ENCODE measurements at places on chromosomes 7 and 10. TPM values are rescaled to one million over a fixed set of nuclear protein-coding genes. Genes with fewer than 3 reads are reported as not detected.
A peak's percentile ranks its signal among the peaks of the same experiment; 100 is the strongest.

DNA sequence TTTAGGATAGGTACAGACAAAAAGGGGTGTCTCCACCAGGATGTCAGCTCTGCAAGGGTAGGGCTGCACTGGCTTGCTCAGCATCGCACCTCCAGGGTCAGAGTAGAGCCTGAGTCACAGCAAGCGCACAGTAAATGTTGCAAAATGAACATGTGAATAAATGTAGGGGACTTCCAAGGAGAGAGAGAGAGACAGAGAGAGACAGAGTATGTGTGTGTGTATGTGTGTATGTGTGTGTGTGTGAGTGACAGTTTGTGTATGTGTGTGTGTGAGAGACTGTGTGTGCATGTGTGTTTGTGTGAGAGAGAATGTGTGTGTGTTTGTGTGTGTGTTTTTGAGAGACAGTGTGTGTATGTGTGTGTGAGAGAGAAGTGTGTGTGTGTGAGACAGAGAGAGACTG is 163.3 kb downstream of the RPS24 start:
- H3K4me1 ChIP-seq, result no peaks in the 10 kb centered on the region
- H3K36me3 ChIP-seq, result no peaks in the 10 kb centered on the region
- no peaks in the 10 kb centered on the region for H3K27me3 ChIP-seq
- DNase-seq, result no peak
- no peak overlapping the region for H3K4me3 ChIP-seq

DNA sequence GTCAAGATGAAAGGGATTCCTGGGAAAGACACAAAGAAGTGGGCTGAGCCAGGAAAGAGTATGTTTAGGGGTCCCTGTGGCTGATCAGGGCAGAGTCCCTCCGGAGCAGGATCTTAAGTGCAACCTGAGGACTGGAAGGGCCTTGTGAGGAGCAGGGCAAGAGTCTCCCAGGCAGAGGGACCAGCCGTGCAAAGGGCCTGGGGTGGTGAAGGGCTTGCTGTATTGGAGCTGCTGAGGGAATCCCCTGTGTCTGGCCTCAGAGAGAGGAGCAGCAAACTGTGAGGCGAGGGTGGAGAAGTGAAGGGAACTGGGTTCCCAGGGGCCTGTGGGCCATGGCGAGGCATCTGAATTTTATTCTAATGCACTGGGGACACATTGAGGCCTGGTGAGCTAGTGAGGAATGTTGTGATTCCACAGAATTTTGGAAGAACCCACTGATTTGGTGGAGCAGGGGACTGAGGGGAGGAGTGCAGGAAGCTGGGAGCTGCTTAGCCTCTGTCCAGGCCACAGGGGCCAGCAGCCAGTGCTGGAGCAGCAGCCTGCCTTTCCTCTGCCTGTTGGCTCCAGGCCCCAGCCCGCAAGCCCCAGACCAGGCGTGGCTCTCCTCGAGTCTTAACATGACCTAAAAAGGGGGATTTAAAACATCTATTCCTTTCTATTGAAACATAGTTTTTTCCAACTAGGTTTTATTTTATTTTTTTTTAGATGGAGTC is 138.4 kb upstream of the IGFBP3 start:
- no peaks in the 10 kb centered on the region for H3K4me1 ChIP-seq
- no peaks in the 10 kb centered on the region for H3K27me3 ChIP-seq
- H3K4me3 ChIP-seq, result no peak overlapping the region
- no peaks in the 10 kb centered on the region for H3K36me3 ChIP-seq

GRCh38 chr10:117545141-117546019 is 2.8 kb downstream of the EMX2 start:
- no peak for DNase-seq
- peaks cover 80% of the 10 kb centered on the region for H3K27me3 ChIP-seq
- H3K27ac ChIP-seq, result no peak overlapping the region

- H3K4me3 ChIP-seq, result no peak overlapping the region
- H3K36me3 ChIP-seq, result peaks cover 5% of the 10 kb centered on the region
- H3K27me3 ChIP-seq, result no peaks in the 10 kb centered on the region
- peak; percentile 97 for DNase-seq
- peak overlapping the region; percentile 93 for H3K27ac ChIP-seq
Measured at GRCh38 chr7:5679813-5680473, 101.5 kb downstream of the RNF216 start.

DNA sequence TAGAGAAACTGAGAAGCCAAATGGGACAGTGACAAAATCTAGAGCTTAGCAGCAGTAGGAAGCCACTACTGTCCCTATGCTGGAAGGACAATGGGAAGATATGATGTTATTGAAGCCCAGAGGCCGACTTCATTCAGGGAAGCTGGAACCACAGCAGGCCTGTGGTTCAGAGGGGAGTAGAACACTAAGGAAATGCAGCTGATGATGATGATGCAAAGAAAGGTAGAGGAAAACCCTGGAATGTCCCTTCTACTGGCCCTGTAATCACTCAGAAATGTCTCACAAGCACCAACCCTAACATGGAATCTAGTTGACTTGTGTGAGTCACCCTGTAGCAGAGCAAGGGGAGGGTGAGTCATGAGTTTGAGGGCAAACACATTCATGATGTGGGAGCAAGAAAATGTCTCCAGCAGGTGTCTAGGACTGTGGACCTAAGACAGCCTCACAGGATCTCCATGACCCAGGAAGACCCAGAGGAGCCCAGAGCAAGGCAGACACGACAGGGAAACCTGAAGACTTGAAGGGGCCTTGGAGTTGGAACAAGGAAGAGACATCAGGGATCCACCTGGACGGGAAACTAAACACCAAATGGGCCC is 37.0 kb upstream of the LRRC17 start:
- H3K4me1 ChIP-seq, result peaks cover 5% of the 10 kb centered on the region
- no peak overlapping the region for H3K27ac ChIP-seq
- no peaks in the 10 kb centered on the region for H3K27me3 ChIP-seq
- peak; percentile 83 for DNase-seq
- H3K4me3 ChIP-seq, result no peak overlapping the region

- no peaks in the 10 kb centered on the region for H3K36me3 ChIP-seq
- no peak for DNase-seq
- H3K4me1 ChIP-seq, result no peaks in the 10 kb centered on the region
- H3K27me3 ChIP-seq, result no peaks in the 10 kb centered on the region
- H3K4me3 ChIP-seq, result no peak overlapping the region
Measured at GRCh38 chr10:63752318-63752717, 231.1 kb downstream of the REEP3 start.

DNA sequence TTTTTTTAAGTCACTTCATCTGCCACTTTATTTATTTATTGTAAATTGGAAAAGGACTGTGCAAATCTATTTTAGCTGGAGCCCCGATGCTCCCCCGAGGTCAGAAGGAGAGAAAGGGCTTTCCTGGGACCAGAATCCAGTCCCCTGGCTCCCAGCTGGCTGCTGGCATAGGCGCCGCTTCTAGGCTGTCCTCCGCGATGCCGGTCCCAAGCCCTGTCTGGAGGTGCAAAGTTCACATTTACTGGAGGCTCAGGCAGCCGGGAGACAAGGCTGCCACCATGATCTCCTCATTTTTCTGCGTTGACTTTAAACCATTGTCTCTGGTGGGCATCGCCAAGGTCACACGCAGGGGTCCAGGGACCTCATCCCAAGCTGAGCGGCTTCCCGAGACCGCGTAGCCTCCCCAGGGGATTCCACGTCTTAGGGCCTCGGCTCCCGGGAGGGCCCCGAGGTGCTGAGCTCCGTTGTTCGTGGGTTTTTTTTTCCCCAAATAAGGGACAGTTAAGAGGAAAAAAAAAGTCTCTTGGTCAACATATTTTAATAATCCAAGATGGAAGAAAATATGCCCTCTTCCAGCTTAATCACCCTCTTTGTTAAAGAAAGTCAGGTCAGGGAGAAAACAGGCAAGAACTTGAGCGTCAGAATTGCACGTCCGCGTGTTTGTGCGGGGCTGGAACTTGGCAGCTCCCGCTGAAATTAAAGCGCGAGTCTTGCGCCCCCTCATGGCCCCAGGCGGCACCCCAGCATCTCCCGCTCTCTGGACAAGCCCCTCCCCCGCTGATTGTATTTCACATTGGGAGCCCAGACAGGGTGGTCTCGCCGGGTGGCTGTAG is 11.9 kb downstream of the RGR start:
- no peak overlapping the region for H3K4me3 ChIP-seq
- H3K4me1 ChIP-seq, result no peaks in the 10 kb centered on the region
- H3K36me3 ChIP-seq, result no peaks in the 10 kb centered on the region
- no peaks in the 10 kb centered on the region for H3K27me3 ChIP-seq

GRCh38 chr7:34158368-34159153 is 253.2 kb downstream of the BMPER start:
- no peak overlapping the region for H3K4me3 ChIP-seq
- no peaks in the 10 kb centered on the region for H3K36me3 ChIP-seq
- no peak for DNase-seq

- no peak overlapping the region for H3K4me3 ChIP-seq
- no peaks in the 10 kb centered on the region for H3K36me3 ChIP-seq
- DNase-seq, result peak; percentile 29
- peaks cover 2% of the 10 kb centered on the region for H3K27me3 ChIP-seq
Measured at GRCh38 chr7:28879105-28879504, 79.0 kb downstream of the TRIL start.

DNA sequence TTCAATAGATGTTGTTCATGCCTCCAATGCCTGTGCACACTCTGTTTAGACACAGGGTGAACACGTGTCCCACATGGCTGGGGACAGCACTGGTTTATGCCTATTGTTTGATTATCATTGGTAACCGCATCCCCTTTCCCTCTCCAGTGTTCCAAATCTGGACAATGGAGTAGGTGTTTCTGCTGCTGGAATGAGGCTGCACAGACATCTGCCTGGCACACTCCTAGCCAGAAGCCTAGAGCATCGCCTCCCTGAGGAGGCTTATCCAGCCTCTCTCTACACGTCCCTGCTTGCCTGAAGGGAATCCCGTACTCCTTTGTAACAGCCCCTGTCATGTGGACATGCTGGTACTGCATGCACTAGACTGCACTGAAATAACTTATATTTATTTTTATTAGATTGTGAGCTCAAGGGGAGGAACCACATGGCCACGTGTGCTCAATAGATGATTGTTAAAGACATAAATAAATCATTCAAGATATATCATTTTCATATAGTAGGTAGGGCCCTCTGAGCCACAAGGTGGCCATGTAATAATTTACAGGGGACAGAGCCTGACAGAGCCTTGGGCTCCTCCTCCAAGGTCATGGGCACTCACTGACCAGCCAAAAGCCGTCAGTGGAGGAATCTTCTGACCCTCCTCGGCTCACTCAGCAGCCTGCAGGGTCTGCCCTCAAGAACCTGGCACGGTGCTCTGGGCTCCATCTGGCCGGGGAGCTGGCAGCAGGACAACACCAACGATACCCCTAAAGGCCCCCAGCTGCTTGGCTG is 310.9 kb upstream of the ZNF32 start:
- no peaks in the 10 kb centered on the region for H3K36me3 ChIP-seq
- H3K4me3 ChIP-seq, result no peak overlapping the region
- no peak overlapping the region for H3K27ac ChIP-seq
- peaks cover under 1% of the 10 kb centered on the region for H3K27me3 ChIP-seq

The C10orf67 gene
- not detected for polyA plus RNA-seq

GRCh38 chr7:158573310-158573709 is 14.3 kb downstream of the PTPRN2 start:
- no peaks in the 10 kb centered on the region for H3K36me3 ChIP-seq
- H3K4me1 ChIP-seq, result peaks cover 3% of the 10 kb centered on the region
- no peak for DNase-seq
- H3K4me3 ChIP-seq, result no peak overlapping the region
- H3K27me3 ChIP-seq, result peaks cover 29% of the 10 kb centered on the region
- H3K27ac ChIP-seq, result no peak overlapping the region

The HKDC1 gene
- not detected for polyA plus RNA-seq

The ACSM6 gene
- not detected for polyA plus RNA-seq

GRCh38 chr7:1864161-1864940 is 194.3 kb downstream of the ELFN1 start:
- H3K27me3 ChIP-seq, result no peaks in the 10 kb centered on the region
- H3K27ac ChIP-seq, result no peak overlapping the region
- DNase-seq, result no peak
- no peaks in the 10 kb centered on the region for H3K4me1 ChIP-seq
- no peak overlapping the region for H3K4me3 ChIP-seq

GRCh38 chr10:124248056-124249045 is 155.0 kb upstream of the CHST15 start:
- H3K27me3 ChIP-seq, result no peaks in the 10 kb centered on the region
- H3K4me3 ChIP-seq, result no peak overlapping the region
- H3K27ac ChIP-seq, result no peak overlapping the region
- DNase-seq, result no peak

The RPEL1 gene
- polyA plus RNA-seq, result not detected

The DGKI gene
- polyA plus RNA-seq, result not detected

DNA sequence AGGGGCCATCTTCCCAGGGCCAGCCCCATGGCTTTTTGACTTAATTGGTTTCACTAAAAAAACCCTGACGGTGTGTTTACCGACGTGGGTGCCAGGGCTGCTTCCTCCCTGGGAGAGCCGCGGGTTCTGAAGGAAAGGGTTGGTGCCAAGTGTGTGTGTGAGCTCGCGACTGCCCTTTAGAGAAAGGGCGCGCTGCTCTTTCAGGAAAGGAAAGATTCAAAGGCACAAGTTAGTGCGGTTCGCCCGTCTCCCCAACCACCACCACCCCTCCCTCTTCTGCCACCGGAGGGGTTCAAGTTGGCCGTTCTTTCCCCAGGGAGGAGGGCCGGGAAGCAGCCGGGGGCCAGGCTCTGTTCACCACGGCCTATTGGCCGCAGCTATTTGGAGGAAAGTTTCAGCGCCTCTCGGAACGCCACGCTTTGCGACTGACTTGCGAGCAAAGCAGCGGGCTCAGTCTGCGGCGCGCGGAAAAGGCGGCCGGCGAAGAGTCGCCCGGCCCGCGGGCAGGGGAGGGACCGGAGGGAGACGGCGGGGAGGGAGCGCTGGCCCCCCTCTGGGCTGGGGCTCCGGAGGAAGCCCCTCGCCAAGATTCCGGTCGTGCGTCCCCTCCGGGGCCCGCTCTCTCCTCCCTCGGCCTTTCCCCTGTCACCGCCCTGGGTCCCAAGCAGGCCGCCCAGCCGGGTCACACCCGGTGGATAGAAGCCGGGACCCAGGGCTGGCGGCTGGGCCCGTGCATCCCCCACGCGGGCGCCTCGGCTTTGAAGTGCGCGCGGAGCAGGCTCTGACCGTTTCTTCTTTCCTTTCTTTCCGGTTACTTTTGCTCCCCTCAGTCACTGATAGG is 165.9 kb upstream of the PPP1R3A start:
- H3K4me3 ChIP-seq, result peak overlapping the region; percentile 78
- DNase-seq, result peak; percentile 12
- peaks cover 88% of the 10 kb centered on the region for H3K27me3 ChIP-seq
- no peaks in the 10 kb centered on the region for H3K36me3 ChIP-seq

DNA sequence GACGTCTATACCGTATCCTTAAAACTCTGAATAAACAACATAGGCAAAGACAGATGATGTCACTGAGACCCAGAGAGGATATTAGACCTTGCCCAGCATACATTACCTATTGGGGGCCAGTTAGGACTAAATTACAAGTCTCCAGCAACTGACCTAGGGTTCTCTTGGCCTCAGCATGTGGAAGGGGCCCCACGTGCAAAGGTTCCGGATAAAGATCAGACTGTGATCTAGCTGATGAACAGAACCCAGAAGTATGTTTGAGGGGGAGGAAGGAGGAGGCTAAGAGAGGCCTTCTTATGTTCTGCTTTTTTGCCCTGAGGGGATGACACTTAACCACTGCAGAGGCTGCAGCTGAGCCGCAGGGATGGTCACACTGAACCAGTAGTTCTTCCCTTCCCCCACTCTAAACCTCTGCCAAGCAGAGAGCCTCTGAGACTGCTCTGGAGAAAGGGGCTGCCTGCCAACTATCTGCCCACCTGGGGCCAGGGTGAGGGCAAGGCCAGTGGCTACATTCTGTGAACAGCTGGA is 24.0 kb upstream of the KMT2C start:
- H3K27me3 ChIP-seq, result no peaks in the 10 kb centered on the region
- H3K4me3 ChIP-seq, result no peak overlapping the region
- peak overlapping the region; percentile 76 for H3K27ac ChIP-seq
- H3K36me3 ChIP-seq, result no peaks in the 10 kb centered on the region

GRCh38 chr7:41692251-41692650 is 10.6 kb downstream of the INHBA start:
- no peaks in the 10 kb centered on the region for H3K27me3 ChIP-seq
- H3K4me1 ChIP-seq, result peaks cover 21% of the 10 kb centered on the region
- H3K27ac ChIP-seq, result no peak overlapping the region
- no peaks in the 10 kb centered on the region for H3K36me3 ChIP-seq
- H3K4me3 ChIP-seq, result no peak overlapping the region
